ENCODE measurements at places on chromosomes 1 and 21.

DNA sequence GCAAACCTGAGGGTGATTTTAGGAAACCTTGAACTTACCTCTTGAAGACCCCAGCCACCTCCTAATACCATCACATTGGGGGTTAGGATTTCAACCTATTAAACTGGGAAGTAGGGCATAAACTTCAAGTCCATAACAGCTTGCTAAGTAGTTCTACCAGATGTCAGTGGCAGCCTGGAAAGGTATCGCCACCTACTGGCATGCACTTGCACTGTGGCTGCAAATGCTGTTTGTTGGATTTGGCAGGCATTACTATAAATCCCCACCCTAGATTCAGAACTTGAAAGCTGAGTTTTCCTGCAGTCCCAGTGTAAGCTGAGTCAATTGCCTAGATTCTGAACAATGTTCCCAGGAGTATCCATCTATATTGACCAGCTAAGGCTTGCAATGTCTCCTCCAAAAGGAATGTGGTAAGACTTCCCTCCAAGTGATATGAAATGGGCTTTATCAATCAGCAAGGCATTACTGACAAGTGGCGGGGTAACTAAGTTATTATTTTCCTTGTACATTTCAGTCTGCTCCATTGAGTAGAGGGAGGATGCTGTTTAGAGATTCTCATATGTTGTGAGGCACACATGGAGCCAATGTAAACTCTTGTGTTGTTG, 474.5 kb downstream of the PTPRC start:
- DNase-seq: peak; percentile 50

DNA sequence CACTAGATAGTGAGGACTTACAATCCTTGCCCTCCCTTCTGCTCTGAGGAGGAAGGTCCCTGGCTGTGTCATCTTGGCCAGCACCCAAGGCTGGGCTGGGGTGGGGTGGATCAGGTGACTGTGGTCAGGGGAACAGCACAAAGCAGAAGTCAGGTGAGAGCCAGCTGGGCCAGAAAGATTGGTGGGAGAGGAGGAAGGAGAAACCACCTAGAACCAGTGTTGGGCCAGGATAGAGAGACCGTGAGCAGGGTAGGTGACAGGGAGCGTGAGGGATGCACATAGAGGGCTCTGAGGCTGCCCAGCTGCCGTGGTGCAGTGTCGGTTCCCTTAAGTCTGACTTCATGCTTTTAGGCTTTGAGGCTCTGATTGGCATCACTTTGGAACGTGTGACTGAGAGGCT, 22.7 kb downstream of the NCF2 start:
- peak; percentile 72 for DNase-seq

- DNase-seq: no peak
These were observed 2.6 kb downstream of the NIBAN1 start for GRCh38 chr1:184971522-184972265.

DNA sequence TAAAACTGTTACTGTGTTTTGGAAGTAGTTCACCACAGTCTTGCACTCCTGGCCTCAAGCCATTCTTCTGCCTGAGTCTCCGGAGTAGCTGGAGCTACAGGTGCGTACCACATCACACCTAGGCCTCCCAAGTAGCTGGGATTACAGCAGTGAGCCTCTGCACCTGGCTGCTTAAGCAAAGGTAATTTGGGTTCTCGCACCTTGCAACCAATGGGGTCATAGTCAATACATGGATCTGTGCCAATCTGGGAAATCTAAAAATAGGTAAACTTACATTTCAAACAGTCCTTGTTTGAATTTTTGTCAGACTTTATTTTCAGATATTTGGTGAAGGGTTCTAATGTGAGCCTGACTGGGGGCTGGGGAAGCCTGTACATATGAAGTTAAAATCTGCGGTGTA, 466.5 kb downstream of the PCP4 start:
- no peak for DNase-seq

GRCh38 chr21:44836666-44837471, 19.0 kb upstream of the SUMO3 start:
- no peak for DNase-seq

GRCh38 chr1:34631126-34631525, 123.7 kb upstream of the GJB5 start:
- no peak for DNase-seq

GRCh38 chr1:243748706-243749283, 101.2 kb downstream of the AKT3 start:
- DNase-seq: peak; percentile 51

GRCh38 chr1:9510130-9510529, 29.1 kb upstream of the SLC25A33 start:
- no peak for DNase-seq

DNA sequence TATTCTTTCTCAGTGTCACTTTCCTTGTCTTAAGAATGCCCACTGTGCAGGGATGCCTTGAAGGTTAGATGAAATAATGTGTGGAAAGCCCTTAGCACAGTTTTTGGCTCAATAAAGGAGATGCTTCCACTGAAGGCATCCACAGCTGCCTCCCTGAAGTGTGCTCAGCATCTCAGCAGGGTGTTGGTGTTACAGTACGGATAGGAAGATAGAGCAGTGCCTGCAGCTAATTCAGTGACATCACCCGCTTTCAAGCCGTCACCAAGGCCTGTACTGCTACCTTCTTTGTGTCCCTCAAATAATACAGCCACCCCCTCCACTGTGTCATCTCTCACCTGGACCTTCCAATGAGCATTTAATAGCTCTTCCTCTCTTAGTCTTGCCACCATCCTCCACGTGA, 59.0 kb downstream of the NDUFS5 start:
- DNase-seq: no peak

DNA sequence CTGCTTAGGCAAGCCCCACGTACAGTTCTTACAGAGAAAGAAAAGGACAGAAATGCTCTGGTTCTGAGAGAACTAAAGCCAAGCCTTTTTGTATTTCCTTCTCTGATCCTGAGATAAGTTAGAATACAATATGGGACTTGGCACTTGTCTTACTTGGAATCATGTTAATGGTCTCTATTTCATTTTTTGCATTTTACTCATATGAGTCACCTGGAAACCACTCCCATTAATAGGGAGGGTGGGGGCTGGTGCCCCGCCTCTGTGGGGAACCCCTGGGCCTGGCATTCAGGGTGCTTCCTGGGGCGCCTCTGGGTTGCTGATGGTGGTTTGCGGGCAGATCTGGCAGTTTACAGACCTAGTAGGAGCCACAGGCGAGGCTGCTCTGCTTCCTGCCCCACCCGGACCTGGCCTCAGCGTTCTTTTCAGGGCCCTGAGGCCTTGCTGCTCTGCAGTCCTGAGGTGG, 26.7 kb downstream of the TSPAN2 start:
- peak; percentile 94 for DNase-seq

DNA sequence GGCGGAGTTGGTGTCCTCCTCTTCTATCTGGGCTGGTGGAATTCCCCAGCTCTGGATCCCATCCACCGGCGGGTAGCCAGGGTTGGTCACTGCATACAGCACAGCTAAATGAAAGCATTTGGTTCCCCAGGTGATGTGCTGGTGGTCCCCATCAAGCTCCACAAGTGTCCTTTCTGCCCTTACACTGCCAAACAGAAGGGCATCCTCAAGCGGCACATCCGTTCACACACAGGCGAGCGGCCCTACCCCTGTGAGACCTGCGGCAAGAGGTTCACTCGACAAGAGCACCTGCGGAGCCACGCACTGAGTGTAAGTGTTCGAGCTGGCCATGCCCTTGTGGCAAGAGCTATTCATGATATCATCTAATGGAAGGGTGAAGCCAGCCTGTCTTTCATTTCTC, 15.9 kb downstream of the ZBTB8B start:
- DNase-seq: no peak

- DNase-seq: peak; percentile 36
These were observed 29.3 kb upstream of the USP1 start for GRCh38 chr1:62407398-62408009.

- no peak for DNase-seq
These were observed 374.4 kb upstream of the PRMT6 start for GRCh38 chr1:106681939-106682522.

DNA sequence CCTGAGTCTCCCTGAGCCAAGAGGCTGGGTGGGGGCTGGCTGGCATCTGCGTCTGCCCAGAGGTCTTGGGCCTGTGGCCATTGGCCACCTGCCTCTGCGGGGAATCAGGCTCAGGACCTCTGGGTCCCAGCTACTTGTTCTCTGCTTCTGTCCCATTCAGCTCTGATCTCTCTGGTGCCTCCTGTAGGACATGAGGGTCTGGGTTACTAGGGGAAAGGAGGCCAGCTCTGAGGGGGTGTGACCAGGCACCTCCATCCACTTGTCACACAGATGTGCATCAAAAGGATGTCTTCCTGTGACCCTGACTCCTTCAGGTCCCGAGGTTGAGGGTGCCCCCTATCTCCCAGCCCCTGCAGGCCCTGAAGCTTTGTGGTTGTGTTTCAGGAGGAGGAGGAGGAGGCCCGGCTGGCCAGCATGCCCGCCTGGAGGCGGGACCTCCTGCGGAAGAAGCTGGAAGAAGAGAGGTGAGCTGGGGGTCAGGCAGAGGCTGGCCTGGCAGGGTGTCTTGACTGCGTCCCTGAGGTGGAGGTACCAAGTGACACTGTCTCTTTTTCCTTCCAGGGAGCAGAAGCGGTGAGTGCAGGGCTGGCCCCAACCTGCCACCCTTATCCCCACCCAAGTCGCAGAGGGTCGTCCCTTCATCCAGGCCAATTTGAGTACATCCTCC, 9.0 kb downstream of the TNFRSF25 start:
- DNase-seq: no peak

GRCh38 chr1:53626616-53627015, 112.3 kb downstream of the GLIS1 start:
- no peak for DNase-seq

DNA sequence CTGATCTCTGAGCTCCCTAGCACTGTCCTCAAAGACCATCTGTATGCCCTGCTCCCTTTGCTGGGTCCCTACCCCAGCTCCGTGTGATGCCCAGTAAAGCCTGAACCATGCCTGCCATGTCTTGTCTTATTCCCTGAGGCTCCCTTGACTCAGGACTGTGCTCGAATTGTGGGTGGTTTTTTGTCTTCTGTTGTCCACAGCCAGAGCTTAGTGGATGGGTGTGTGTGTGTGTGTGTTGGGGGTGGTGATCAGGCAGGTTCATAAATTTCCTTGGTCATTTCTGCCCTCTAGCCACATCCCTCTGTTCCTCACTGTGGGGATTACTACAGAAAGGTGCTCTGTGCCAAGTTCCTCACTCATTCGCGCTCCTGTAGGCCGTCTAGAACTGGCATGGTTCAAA, 5.7 kb downstream of the GSTM5 start:
- DNase-seq: no peak

DNA sequence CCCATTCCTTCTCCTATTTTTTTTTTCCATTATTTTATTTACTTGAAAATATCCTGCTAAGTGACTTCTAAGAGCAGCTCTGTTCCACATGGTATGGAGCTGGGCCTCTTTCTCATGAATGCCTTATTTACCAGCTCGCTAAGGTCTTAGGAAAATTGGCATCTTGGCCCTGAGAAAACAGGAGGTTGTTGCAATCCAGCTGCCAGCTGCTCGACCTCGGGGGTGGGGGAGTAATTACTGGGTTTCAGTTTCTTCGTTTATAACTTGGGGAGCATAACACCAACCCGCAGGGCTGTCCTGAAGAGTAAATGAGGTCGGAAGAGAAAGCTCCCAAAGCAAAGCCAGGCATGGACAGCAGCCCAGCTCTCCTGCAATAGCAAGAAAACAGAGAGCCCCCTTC, 176.3 kb downstream of the AJAP1 start:
- no peak for DNase-seq

DNA sequence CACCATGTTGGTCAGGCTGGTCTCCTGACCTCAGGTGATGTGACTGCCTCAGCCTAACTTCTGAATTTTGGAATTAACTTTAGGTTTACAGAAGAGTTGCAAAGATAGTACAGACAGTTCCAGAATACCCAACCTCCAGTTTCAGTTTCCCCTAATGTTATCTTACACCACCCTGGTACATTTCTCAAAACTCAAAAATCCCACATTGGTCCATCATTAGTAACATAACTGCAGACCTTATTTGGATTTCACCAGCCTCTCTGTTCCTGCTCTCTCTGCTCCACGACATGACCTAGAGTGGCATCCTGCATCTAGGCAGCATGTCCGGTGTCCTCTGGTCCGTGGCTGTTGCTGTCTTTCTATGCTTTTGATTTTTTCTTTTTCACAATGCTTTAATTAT, 5.0 kb upstream of the ZC3H12A start:
- DNase-seq: no peak

GRCh38 chr1:199909137-199909536, 118.4 kb upstream of the NR5A2 start:
- no peak for DNase-seq

GRCh38 chr1:48214820-48215219, 7.7 kb upstream of the SLC5A9 start:
- no peak for DNase-seq

DNA sequence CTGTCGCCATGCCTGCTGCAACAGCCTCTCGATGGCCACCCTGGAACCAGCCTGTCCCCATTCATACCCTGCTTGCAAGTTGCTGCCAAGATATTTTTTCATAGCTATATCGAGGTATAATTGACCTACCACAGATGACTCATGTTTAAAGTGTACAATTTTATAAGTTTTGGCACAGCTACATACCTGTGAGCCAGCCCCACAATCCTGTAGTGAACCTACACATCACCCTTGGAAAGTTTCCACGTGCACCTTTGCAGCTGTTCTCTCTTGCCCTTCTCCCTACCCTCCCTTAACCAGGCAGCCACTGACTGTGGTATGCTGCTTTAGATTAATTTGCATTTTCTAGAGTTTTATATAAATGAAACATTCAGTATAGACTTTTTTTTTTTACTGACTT, 23.0 kb upstream of the KCNJ6 start:
- DNase-seq: no peak

- no peak for DNase-seq
These were observed 39.7 kb upstream of the LYST start for GRCh38 chr1:235906436-235906835.

DNA sequence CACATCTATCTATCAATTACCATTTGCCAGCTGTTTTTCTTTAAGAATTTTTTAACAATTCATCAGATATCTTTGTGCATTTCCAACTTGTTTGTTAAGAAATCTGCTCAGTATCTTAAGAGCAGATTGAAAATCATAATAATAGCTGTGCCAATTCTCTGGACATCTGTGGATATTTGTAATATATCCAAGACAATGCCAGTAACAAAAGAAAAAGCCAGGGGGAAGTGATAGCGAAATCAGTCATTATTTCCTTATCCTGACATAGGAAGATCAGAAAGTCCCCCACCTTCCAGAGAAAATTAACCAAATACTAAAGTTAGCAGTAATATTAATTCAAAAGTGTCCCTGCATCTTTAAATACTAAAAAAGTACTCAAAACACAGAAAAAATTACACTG, 217.1 kb downstream of the RERE start:
- DNase-seq: no peak

- no peak for DNase-seq
These were observed 134.7 kb downstream of the TGFBR3 start for GRCh38 chr1:91751275-91751674.

DNA sequence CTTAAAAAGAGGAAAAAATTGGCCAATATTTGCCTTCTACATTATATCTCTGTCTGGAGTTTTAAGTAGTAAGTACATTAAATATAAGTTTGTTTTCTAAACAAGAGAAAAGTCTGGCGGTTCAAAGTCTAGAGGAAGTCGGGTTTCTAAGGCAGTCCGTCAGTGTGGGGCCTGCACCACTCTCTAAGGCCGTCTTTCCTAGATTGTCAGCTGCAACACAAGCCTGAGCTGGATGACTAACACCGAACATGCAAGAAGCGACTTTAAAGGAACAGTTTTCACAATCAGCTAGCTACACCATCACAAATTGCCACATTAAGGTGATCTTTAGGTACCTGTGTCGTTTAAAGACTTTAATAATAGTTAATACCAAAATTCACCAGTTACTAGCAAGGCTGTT, 19.6 kb downstream of the CCSAP start:
- DNase-seq: no peak

- DNase-seq: no peak
These were observed 31.9 kb downstream of the MATN1 start for GRCh38 chr1:30691480-30691879.

- no peak for DNase-seq
These were observed 20.4 kb downstream of the KCNH1 start for GRCh38 chr1:211113566-211113965.
